ENCODE measurements at places on chromosomes 11 and 22. TPM values are rescaled to one million over a fixed set of nuclear protein-coding genes. Genes with fewer than 3 reads are reported as not detected.
A peak's percentile ranks its signal among the peaks of the same experiment; 100 is the strongest.

GRCh38 chr11:24134879-24135589 lies 361.8 kb upstream of the LUZP2 start:
- DNase-seq = no peak
- no peak overlapping the region for H3K4me3 ChIP-seq
- H3K27ac ChIP-seq = no peak overlapping the region
- H3K36me3 ChIP-seq = no peaks in the 10 kb centered on the region
- H3K27me3 ChIP-seq = no peaks in the 10 kb centered on the region
- H3K4me1 ChIP-seq = no peaks in the 10 kb centered on the region

The DDIAS gene
- 14.8 TPM for total RNA-seq

DNA sequence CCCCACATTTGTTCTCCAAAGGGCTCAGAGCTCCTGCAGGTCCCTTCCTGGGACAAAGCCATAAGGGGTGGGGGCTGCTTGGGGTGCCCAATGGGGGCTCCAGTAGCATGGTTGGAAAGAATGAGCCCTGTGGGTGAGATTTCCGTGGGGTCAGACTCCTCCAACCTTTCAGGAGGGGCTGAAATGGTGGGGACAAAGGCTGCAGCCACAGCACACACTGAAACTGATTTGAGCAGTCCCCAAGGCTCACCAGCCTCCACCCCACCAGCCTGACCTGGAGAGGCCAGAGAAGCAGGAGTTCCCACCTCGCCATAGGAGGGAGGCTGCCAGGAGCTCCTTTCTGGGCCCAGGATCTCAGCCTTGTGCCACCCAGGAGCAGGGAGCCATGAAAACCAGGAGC lies 69.2 kb downstream of the MN1 start:
- DNase-seq = no peak
- no peak overlapping the region for H3K4me3 ChIP-seq
- no peak overlapping the region for H3K27ac ChIP-seq
- no peaks in the 10 kb centered on the region for H3K36me3 ChIP-seq

The TBRG1 gene
- total RNA-seq = 39.6 TPM

GRCh38 chr11:3205261-3206155 lies 13.1 kb downstream of the MRGPRG start:
- H3K27me3 ChIP-seq = peaks cover 10% of the 10 kb centered on the region
- H3K4me1 ChIP-seq = no peaks in the 10 kb centered on the region
- no peak overlapping the region for H3K27ac ChIP-seq
- H3K4me3 ChIP-seq = no peak overlapping the region
- no peaks in the 10 kb centered on the region for H3K36me3 ChIP-seq

The GALR3 gene
- not detected for total RNA-seq

DNA sequence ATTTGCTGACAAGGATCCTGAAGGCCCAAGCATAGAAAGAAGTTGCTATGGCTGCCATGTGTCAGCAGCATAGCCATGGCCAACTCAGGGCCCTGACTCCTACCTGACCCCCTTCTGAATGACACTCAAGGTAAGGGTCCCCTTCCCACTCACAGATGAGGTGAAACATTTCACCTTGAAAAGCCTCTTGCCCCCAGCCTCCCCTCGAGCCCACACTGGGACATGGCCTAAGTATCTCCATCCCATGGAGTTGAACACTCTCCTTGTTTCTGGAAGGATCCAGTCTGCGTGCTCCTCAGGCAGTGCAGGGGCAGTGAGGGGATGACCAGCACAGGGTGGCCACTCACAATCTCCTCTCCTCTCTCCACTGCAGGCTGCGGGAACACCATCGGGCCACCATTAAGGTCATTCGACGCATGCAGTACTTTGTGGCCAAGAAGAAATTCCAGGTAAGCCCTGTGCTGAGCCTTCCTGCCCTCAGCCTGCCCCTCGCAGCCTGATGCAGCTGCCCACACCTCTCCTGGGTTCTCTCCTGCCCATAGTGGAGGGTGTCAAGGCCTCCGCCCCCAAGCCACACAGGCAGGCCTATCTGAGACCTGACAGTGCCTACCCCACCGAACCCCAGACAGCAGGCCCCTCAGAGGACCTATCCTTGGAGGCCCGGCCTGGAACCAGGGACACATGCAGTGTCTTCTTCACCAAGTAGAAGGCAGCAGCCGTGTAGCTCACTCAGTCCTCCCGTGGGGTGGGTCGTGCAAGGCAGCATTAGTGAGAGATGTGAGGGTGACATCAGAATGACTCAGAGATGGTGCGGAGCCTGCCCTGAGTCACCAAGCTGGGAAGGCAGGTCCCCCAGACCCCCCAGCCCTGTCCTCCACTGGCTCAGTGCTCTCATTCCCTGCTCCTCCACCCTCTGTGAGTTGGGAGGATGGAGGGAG lies 68.9 kb upstream of the KCNQ1OT1 start:
- H3K4me1 ChIP-seq = peaks cover 12% of the 10 kb centered on the region
- no peaks in the 10 kb centered on the region for H3K27me3 ChIP-seq
- peak; percentile 4 for DNase-seq
- H3K4me3 ChIP-seq = no peak overlapping the region

The GTPBP1 gene
- 77.1 TPM for total RNA-seq

The PACS1 gene
- total RNA-seq = 109 TPM

- peaks cover 4% of the 10 kb centered on the region for H3K4me1 ChIP-seq
- no peak overlapping the region for H3K27ac ChIP-seq
- no peak for DNase-seq
- H3K36me3 ChIP-seq = no peaks in the 10 kb centered on the region
- H3K27me3 ChIP-seq = peaks cover 7% of the 10 kb centered on the region
Measured at GRCh38 chr11:27390318-27391295, 27.6 kb upstream of the CCDC34 start.

The ELFN2 gene
- total RNA-seq = 0.10 TPM

DNA sequence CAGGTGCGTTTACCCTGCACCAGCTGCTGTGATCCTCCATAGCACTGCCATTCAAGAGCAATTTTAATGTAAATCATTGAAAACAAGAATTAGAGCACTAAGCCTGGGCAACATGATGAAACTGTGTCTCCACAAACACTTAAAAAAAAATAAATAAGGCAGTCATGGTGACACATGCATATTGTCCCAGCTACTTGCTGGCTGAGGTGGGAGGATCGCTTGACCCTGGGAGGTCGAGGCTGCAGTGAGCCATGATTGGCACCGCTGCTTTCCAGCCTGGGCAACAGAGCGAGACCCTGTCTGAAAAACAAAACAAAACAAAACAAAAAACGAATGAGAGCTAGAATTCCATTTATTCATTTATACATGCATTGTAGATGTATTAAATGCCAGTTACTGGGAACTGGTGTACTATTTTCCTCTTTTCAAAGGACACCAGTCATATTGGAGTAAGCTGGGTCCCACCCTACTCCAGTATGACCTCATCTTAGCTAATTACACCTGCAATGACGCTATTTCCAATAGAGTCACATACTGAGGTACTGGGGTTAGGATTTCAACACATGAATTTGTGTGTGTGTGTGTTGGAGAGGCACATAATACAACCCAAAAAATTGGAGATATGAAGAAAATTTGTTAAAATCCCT lies 101.9 kb downstream of the MICAL2 start:
- H3K4me1 ChIP-seq = peaks cover 18% of the 10 kb centered on the region
- H3K4me3 ChIP-seq = no peak overlapping the region
- no peak overlapping the region for H3K27ac ChIP-seq
- DNase-seq = no peak

DNA sequence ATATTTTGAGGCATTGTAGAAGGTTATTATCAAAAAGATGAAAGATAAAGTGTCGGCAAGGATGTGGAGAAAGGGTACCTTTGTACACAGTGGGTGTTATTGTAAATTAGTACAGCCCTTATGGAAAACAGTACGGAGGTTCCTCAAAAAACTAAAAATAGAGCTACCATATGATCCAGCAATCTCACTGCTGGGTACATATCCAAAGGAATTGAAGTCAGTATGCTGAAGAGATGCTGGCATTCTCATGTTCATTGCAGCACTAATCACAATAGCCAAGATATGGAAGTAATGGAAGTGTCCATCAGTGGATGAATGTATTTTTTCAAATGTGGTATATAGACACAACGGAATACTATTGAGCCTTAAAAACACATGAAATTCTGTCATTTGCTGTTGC lies 15.1 kb upstream of the MTMR3 start:
- DNase-seq = no peak
- H3K36me3 ChIP-seq = no peaks in the 10 kb centered on the region
- H3K4me3 ChIP-seq = no peak overlapping the region
- H3K27me3 ChIP-seq = no peaks in the 10 kb centered on the region
- H3K4me1 ChIP-seq = peaks cover 12% of the 10 kb centered on the region
- H3K27ac ChIP-seq = no peak overlapping the region

Measured in activated CD4-positive, alpha-beta T cell treated with anti-CD3 and anti-CD28 coated beads, Interleukin-2, amount 10 ng/mL, durations not matched to agents 7 days and 5 days (primary cell).